T-helper 1 cell (primary cell): ENCODE measurements at places on chromosomes 2 and 18.
A peak's percentile ranks its signal among the peaks of the same experiment; 100 is the strongest.

DNA sequence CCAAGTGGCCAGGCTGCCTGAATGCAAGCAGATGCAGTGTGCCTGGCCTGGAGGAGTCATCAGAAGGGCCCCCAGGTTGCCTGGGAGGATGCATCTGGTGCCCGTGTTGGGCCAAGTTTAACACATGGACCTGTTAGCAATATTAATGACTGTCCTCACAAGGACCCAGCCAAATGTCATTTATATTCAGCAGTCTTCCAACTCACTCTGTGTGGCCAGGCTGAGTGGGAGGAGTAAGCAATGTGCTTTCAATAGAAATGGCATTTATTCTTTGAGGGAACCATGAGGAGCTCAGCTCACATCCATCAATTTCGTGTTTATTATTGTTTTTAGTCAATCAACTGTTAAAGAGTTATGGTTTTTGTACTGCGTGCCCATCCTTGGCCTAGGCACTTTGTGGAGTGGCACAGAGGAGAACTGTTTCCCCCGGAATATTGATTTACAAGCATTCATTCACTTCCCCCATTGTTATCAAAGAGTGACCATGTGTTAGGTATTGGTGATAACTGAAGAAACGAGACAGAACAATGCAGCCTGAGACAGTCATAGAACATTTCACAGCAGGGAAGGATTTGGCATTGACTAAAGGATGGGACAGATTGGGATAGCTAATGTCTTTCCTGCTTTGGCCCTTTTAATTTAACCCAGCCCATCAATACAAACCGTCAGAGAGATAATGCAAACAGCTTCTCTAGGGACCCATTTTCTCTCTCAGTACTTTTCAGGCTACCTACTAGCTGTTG is 725.2 kb downstream of the TSN start:
- no peak for DNase-seq

- DNase-seq, result no peak
Observed at GRCh38 chr2:75173740-75174139, 25.6 kb downstream of the TACR1 start.

DNA sequence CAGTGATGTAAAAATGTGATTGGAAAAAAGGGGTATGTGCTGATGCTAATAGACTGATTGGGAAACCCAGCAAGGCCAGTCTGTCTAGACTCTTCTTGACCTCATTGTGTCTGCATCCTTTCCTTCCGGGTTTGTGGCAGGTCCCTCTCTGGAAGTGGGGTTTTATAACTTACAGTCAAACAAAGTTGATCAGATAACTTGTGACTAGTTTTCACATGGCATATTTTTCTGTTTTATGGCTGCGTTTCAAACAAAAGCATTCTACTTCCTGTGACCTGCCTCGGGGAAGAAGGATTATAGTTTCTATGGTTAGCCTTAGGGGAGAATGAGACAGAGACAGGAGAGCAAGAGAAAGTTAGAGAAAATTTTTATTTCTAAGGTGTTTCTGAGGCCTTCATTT is 188.7 kb upstream of the HNMT start:
- no peak for DNase-seq

DNA sequence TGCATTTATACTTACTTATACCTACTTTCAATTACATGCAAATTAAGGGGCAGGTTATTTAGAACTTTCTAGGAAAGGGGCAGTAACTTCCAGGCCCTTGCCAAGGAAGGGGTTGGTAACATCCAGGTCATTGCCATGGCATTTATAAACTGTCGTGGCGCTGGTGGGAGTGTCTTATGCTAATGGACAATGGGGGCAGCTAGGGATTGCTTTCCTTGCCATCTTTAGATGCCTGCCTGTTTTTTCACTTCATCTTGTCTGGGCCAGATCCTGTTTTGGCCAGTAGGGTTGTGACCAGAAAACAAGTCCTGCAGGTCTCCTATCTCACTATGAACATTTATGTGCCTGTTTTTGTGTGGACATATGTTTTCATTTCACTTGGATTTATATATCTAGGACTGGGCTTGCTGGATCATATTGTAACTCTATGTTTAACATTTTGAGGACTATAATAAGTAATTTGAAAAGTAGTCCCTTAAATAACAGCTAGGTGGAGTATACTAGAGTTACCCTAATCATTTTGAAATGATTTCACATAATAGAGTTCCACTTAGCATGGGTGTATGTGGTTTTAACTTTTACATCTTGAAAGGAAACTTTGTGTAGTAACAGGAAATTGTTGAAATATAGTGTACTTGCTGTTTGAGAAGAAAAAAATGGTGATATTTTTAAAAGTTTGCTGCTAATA is 56.1 kb downstream of the LCLAT1 start:
- DNase-seq, result no peak

- DNase-seq, result no peak
Observed at GRCh38 chr2:192010073-192010472, 163.2 kb upstream of the CAVIN2 start.

- no peak for DNase-seq
Observed at GRCh38 chr2:98025481-98026037, 29.8 kb upstream of the TMEM131 start.

DNA sequence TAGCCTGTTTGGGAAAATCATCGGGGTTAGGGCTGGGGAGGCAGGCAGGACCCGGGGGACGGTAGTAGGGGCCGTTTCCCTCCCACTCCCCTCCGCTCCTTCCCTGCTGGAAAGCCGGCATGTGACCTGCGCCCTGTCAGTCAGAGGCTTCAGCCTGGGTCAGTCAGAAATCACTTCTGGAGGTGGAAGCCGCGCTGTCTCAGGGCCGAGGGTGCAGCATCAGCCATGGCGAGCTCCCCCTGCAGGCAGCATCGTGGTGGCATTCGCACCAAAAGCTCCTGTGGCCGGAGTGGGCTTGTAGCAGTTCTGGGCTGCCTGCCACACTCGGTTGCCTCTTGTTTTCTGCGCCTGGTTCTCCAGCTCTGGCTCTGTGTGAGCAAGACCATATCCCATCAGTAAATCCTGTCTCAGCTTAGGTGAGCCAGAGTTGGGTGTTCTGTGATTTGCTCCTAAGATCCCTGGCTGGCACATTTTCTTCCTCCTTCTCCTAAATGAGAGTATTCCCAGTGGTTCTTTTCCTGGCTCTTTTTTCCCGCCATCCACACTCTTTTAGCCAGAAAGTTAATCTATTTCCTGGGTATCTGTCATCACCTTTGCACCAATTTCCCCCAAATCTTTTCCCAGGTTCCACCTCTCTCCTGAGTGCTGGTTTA is 123.9 kb upstream of the CD302 start:
- DNase-seq, result peak; percentile 47

- no peak for DNase-seq
Observed at GRCh38 chr2:222269132-222269531, 29.7 kb downstream of the PAX3 start.

- DNase-seq, result no peak
Observed at GRCh38 chr2:108399479-108399878, 21.7 kb downstream of the SULT1C4 start.

DNA sequence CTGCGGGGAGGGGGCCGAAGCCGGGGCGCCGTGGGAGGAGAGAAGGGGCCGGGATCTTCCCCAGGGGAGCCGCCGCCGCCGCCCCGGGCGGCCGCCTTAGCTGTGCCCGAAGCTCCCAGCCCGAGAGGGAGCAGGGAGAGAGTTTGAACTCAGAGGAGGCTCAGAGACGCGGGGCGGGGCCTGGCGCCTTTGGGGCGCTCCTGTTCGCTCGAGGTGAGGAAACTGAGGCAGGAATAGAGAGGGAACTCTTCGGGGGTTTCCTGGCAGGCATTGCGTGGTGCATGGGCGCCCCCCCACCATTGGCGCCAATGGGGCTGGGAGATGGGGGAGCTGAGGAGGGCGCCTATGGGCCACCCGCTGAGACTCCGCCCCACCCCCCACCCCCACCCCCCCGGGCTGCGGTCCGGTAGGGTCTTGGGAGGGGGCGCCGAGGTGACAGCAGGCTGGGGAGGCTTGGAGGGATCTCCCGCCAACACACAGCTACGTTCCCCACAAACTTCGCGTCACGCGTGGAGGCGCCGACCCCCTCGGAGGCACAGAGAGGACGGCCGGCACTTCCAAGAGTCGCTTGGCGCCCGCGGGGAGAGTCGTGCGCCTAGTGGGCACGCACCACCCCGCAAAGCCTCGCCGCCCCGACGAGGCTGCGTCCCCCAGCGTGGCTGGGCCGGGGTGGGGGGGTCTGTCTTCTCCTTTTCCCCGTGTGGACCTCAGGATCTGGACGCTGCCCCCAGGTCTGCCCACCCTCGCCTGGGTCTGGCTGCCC is 680 bp downstream of the CTDSP1 start:
- no peak for DNase-seq

DNA sequence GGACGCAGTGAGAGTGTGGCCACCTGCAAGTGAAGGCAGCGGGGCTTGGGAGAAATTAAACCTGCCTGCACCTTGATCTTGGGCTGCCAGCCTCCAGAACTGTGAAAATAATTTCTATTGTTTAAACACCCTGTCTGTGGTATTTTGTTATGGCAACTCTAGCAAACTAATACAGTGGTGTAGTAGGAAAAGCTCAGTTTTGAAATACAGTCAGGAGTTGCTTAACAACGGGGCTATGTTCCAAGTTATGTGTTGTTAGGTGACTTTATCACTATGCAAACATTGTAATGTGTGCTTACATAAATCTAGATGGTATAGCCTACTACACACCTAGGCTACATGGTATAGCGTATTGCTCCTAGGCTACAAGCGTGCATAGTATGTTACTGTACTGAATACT is 93.4 kb upstream of the FN1 start:
- DNase-seq, result no peak

DNA sequence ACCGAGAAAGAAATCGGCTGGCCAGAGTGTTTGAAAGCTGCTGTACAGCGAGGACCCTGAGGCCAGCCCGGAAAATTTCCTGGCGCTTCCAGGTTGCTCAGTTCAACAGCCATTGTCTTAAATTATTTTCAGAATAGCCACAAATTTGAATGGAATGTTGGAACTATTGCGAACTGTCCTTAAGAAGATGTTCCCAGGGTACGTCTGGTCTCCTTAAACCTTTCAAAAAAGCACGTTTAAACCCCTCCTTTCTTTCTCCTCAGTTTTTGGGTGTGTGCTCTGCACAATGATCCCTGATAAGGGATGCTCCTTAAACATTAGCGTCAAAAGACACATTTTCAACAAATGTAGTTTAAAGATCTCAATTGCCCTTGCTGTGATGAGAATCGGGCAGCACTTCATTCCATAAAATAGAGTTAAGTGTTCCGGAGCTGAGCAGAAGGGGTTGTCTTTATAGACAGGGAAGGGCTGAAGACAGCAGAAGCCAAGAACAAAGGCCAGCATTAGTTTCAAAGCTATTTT is 14.5 kb upstream of the LPIN2 start:
- no peak for DNase-seq

DNA sequence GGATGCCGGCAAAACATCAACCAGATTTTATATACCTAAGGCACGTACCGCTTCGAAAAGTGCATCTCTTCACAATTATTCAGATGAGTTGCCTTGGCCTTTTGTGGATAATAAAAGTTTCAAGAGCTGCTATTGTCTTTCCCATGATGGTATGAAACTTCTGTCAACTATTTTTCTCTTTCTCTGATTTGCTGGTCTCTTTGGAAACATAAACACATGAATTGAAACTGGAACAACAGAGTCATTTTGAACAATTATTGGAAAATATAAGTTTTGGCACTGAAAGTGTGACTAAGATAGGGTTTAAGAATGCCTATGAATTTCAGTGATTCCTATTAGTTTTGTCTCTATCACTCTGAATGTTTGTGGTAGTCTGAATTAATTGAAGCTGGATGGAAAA is 109.9 kb downstream of the DPP4 start:
- DNase-seq, result peak; percentile 48

DNA sequence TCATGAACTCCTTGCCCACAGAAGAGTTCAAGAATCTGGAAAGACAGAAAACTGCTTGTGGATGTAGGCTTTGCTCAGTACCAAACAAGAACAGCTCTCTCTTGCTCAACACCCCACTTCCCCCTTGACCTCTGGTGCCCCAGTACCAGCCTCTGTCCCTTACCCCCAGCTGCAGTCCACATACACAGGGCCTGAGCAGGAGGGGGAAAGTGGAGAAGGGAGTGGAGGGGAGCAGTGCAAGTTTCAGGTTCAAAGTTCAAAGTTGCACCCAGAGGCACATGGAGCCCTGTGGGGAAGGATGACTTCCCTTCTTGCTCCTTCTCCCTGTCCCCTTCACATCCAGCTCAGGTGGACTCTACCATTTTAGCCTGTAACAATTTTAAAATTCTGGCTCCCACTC is 61.1 kb upstream of the LPIN2 start:
- no peak for DNase-seq

DNA sequence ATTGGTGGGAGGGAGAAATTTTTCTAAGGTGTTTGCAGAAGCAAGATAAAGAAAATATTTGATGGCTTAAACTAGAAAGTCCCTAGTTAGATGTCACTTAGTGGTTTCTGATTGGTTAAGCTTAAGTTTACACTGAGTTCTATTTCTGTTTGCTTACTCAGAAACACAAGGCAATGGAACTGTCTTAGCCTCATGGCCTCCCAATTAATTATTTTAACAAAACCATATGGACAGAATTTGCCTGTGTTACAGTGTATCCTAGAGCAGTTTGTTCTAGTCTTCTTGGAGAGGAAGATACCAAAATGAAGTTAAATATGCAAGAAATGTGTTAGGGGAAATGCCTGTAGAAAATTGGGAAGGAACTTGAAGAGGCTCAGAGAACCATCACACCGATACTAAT is 4.6 kb upstream of the IMPACT start:
- DNase-seq, result no peak

- no peak for DNase-seq
Observed at GRCh38 chr2:176851200-176851888, 361.2 kb upstream of the HNRNPA3 start.

- DNase-seq, result no peak
Observed at GRCh38 chr2:5693287-5694201, 1.4 kb downstream of the SOX11 start.

GRCh38 chr18:3283253-3283863 is 21.4 kb downstream of the MYL12B start:
- no peak for DNase-seq

GRCh38 chr2:177538323-177538722 is 145.8 kb downstream of the AGPS start:
- DNase-seq, result no peak
